NCI-H2081 (cell line): ENCODE measurements at places on chromosomes 5 and 9.

GRCh38 chr5:54274944-54275343 lies 35.4 kb downstream of the ARL15 start:
- DNase-seq, result no peak

DNA sequence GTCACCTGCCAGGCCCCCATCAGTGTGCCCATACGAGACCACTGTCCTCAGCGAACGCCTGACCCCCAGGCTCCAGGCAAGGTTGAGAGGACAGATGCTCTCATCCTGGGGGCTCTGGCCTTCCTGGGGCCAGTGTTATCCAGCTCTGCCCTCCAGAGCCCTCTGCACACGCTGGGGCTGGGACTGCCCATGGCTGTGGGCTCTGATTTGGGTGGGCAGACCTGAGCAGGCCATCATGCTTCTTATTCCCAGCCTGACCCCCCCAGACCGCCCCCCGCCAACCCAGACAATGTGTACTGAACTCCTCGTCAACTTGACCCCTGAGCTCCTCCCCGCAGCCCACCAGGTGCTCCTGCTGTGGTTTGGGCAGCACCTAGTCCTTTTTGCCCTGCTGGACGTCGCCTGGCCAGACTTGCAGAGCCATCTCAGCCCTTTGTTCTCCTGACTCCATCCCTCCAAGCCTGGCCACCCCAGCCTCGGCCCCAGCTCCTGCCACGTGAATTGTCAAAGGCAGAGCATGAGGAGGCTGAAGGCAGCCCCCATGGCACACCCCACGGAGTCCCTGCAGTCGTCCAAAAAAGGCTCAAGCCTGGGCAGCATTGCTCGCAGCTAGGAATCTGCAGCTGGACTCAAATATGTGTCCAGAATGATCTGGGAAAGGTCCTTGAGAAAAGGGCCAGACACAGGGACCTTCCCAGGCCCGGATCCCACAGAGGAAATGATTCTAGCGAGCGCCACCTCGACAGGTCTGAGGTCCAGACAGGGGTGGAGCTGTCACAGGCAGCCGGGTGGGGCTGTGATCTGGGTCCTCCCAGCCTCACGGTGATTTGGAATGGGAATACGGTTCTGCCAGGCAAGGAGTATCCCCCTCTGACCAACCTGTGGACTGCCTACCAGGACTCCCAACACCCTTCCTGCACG lies 87.0 kb downstream of the ADAMTS2 start:
- no peak for DNase-seq

DNA sequence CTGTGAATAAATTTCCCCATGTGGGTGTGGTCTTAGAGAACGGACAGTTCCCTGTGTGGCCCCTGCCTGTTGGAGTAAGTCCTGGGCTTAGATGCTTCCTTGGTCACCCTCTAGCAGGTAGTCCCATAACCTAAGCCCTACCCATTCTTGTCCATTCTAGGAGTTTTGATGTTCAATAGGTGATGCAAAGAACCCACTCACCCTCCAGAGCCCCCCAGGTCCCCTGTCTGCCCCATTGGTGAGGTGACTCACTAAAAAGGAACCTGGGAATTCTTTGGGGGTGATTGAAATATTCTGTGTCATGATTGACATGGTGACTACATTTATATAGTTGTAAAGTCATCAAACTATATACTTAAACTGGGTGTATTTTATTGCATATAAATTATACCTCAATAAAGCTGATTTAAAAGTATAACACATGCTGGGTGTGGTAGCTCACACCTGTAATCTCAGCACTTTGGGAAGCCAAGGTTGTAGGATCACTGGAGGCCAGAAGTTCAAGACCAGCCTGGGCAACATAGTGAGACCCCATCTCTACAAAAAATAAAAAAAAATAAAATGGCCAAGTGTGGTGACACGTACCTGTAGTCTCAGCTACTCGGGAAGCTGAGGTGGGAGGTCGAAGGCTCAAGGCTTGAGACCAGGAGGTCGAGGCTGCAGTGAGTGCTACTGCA lies 20.8 kb upstream of the GTF3C5 start:
- DNase-seq, result no peak

GRCh38 chr5:64792469-64792868 lies 23.7 kb downstream of the CWC27 start:
- no peak for DNase-seq

GRCh38 chr9:4393806-4394523 lies 94.1 kb upstream of the GLIS3 start:
- no peak for DNase-seq
